CD4-positive, alpha-beta T cell treated with Interleukin-15 for 4 hours (primary cell): ENCODE measurements at places on chromosomes 3 and 15.

GRCh38 chr15:68821841-68822381 lies 1.2 kb upstream of the ANP32A start:
- DNase-seq = no peak

GRCh38 chr15:24898715-24899272 lies 56.0 kb upstream of the SNRPN start:
- no peak for DNase-seq

GRCh38 chr3:55202326-55202725 lies 274.5 kb upstream of the LRTM1 start:
- DNase-seq = no peak

GRCh38 chr3:194404365-194405140 lies 5.5 kb upstream of the GP5 start:
- peak; percentile 58 for DNase-seq

- DNase-seq = no peak
Measured at GRCh38 chr15:65194826-65195547, 9.8 kb upstream of the CLPX start.

- no peak for DNase-seq
Measured at GRCh38 chr3:134057654-134058110, 28.0 kb upstream of the SLCO2A1 start.

DNA sequence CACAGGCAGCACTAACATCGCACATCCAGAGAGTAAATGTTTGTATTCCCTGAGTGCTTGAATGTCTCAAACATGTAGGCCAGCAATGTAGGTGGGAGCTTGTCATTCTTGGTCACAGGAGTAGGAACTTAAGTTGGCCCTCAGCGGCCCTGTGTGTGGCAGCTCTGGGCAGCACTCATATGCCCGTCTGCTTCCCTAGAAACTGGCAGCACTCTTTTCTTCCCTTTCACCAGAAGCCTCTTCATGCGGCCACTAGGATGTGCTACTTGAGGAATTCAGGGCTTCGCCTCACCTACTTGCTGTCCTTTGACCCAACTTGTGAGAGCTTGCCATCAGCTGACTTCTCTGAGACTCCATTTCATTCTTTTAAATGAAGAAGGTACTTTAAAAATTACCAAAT lies 69.5 kb downstream of the TIPARP start:
- DNase-seq = no peak

GRCh38 chr3:123085293-123085931 lies 18.6 kb downstream of the PDIA5 start:
- no peak for DNase-seq

DNA sequence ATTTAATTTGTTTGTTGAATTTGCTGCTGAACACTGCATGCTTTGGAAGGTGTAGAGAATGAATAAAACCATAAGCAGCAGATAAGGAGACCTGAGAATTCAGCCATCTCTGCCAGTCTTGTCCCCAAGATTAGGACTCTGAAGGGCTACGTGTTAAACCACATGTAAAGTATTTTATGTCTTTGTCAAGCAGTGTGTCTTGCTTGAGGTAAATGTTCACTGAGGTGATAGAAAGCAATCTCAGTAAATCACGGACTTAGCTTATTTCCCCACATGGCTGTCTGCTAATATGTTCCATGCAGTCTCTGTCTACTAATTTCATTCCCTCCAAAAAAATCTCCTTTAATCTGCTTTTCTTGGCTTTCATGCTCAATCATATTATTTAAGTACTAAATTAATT lies 467.1 kb downstream of the RAP2B start:
- no peak for DNase-seq

GRCh38 chr15:82790321-82790720 lies 15.5 kb downstream of the FSD2 start:
- DNase-seq = no peak

DNA sequence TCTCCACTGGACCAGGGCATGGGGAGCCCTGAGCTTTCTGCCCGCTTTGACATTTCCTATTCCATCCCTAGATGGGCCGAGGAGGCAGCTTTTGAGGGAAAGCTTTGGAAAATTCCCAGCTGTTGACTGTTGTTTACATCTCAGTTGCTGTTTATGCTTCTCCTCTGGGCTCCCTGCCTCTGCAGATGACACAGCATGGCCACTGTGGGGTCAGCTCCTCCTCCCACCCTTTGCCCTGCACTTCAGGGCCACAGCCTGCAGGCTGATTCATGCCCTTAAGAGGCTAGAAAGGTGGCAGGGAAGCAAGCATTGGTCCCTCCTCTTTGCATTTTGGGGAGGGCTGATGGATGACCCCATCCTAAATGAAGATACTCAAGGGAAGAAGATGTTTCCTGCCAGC lies 8.5 kb upstream of the CTXND1 start:
- no peak for DNase-seq

DNA sequence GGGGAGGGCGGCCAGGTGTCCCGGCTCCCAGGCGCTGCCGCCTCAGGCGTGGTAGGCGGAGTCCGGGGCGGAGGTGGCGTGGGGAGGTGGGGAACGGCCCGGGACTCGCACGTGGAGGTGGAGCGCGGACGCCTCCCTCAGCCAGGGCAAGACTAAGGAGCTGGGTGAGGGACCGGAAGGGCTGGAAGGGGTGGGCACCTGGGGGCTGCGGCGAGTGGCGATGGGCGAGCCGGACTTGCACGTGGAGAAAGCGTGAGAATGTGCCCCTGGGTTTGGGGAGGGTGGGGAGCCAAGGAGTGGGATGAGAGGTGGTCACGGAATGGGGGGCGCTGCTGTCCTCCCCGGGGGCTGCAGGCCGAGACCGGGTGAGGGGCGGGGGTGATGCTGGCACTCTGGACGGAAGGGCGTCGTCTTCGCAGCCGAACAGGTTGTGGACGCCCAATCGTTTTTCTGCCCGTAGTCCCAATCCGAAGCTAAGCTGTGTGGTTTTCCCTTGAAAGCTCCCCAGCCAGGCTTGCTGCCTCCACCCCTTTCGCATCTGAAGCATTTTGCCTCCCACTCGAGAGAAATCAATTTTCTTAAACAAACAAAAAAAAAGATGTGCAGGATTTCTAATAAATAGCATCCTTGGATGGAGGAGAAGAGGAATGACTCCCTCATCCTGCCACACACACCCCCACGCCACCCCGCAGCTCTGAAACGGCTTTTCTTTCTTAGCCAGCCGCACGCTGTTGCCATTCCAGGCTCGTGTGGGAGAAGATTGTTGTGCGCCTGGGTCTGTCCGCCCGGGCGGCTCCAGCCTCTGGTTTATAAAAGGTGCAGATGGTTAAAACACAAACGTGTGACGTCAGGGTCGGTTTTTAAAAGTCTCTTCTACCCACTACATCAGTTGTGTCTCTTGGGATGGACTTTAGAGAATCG lies 62.5 kb upstream of the ANKRD28 start:
- no peak for DNase-seq
